ENCODE measurements at places on chromosomes 3 and 15.

GRCh38 chr3:102125994-102126368 lies 276.7 kb downstream of the NFKBIZ start:
- DNase-seq = no peak

DNA sequence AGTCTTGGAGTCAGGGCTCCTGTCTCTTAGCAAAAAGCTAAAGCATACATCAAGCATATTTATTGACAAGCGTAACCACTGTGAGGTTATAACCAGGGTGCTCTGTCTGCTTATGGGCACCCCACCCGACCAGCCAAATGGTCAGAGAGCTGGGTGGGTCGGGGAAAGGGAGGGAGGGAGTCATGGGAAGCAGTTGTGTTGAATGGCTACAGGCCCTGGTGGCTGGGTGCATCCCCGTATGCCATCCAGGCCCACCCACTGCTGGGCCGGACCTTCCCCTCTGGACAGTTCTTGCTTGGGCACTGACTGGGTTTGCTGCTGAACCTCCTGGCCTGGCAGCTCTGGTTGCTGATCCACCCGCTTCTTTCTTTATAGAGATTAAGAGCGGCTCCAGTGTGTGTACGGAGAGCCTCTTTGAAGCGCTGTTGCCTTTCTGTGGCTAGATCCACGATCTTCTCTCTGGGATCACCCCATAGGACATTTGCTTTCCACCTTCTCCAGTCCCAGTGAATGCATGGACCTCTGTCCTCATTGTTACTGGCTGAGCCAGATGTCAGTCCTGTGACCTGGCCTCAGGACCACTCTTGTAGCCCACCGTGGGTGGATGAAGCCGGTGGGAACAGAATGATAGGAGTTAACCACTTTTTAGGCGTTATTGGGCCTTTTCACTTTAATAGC lies 59.6 kb downstream of the SMAD3 start:
- no peak for DNase-seq

- no peak for DNase-seq
These were observed 89.0 kb downstream of the DHX36 start for GRCh38 chr3:154235330-154235729.

DNA sequence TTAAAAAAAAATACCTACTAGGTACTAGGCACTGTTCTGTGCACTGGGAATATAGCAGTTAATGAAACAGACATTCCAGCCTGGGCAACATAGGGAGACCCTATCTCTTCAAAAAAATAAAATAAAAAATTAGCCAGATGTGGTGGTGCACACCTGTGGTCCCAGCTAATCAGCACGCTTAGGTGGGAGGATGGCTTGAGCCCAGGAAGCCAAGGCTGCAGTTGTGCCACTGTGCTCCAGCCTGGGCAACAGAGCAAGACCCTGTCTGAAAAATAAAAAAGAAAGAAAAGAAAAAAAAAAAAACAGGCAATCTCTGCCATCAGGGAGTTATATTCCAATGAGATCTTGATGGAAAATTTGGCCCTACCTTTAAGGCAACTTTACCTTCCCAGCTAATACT lies 115.1 kb upstream of the FLNB start:
- no peak for DNase-seq

GRCh38 chr15:36682101-36682500 lies 102.7 kb downstream of the CDIN1 start:
- DNase-seq = no peak

- no peak for DNase-seq
These were observed 1.5 kb downstream of the NTRK3 start for GRCh38 chr15:88255087-88255483.

DNA sequence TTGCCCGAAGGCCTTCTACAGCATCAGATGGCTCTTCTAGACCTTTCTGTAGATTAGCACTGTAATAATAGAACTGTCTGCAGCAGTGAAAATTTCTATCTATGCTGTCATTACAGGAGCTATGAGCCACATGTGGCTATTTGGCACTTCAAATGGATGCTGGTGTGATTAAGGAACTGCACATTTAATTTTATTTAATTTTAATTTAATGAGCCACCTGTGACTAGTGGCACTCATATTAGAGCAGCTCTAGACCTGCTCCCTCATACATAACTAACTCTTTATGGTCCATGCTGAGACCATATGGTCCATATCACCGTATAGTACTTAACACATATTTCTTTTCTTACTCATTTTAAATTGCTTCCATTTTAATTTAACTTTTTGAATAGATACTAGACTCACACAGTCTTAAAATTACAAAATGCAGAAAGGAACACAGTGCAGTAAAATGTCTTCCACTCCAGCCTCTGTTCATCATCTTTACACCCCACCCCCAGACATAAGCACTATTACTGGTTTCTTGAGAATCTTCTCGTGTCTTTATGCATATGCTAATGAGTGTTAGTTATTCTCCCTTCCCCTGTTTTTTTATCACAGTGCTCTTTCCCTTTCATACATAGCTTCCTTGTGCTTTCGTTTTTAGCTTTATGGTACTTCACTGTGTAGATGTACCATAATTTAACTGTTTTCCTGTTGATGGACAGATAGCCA lies 9.6 kb downstream of the LSM3 start:
- DNase-seq = no peak

DNA sequence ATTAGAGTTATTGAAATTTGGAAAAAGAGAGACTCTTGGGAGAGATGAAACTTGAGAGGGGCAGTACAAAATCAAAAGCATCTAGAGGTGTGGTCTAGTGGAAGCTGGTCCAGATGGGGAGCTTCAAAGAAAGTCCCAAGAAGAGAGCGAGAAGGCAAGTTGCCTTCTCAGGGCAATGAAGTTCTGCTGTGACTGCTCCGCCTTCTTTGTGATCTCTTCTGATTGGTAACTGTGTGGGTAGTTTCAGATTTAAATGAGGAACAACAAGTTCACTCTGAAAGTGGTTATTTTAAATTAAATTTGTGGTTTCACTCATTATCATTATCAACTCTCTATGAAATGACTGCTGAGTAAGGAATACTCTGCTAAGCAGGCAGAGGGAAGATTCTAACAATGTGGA lies 233.3 kb downstream of the NLGN1 start:
- DNase-seq = no peak

GRCh38 chr3:128081846-128082245 lies 29.6 kb downstream of the SEC61A1 start:
- DNase-seq = peak; percentile 89

- DNase-seq = no peak
These were observed 654 bp downstream of the SUSD5 start for GRCh38 chr3:33217866-33218445.

GRCh38 chr3:17372362-17373210 lies 369.8 kb downstream of the TBC1D5 start:
- DNase-seq = no peak

- DNase-seq = no peak
These were observed 45.0 kb downstream of the ZBTB20 start for GRCh38 chr3:115102046-115102445.

- DNase-seq = no peak
These were observed 97.2 kb downstream of the CHST2 start for GRCh38 chr3:143216709-143217182.

- peak; percentile 3 for DNase-seq
These were observed 124.4 kb upstream of the FOXB1 start for GRCh38 chr15:59879506-59880265.

DNA sequence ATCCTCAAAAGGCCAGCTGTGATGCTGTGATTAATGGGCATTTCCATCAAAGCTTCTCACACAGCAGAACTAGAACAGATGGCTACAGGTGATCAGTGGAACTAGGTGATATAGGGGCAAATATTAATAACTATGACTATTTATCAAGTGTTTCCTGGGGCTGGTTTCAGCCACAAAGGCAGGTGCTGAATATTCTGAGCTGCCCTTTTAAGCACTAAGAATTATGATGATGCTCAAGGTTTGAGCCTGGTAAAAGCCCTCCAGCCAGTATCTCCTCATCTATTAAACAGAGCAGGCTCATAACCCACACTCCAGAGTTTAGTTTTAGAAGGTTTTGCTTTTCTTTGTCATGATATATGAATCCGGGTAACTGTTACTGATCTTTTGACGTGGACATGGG lies 129.5 kb upstream of the ACP3 start:
- DNase-seq = no peak

DNA sequence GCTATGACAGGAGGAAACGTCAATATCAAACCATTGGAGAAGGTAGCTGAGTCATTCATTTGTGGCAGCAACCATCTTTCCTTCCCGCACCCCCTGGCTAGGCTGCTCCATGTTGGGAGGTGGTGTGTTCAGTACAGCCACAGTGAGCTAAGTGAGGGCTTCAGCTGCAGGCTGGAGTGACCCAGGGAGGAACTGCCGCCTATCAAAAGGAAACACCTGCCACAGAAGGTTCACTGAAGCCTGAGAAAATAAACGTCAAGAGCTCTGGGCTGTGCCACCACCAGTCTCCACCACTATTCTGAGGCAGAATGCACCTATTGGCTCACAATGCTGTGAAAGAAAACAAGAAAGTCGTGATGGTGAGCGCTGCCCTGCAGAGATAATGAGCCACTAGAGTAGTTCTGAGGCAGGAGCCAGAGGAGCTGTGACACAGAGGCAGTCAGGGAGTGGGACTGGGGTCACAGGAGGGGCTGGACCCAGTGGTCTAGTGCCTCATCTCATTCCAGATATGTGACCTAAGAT lies 34.8 kb upstream of the CD47 start:
- no peak for DNase-seq

- DNase-seq = peak; percentile 53
These were observed 376.9 kb upstream of the RASGRP1 start for GRCh38 chr15:38941399-38941953.

GRCh38 chr15:64767203-64767602 lies 8.2 kb downstream of the RBPMS2 start:
- DNase-seq = no peak

GRCh38 chr3:97720417-97720816 lies 44.1 kb upstream of the ARL6 start:
- no peak for DNase-seq

DNA sequence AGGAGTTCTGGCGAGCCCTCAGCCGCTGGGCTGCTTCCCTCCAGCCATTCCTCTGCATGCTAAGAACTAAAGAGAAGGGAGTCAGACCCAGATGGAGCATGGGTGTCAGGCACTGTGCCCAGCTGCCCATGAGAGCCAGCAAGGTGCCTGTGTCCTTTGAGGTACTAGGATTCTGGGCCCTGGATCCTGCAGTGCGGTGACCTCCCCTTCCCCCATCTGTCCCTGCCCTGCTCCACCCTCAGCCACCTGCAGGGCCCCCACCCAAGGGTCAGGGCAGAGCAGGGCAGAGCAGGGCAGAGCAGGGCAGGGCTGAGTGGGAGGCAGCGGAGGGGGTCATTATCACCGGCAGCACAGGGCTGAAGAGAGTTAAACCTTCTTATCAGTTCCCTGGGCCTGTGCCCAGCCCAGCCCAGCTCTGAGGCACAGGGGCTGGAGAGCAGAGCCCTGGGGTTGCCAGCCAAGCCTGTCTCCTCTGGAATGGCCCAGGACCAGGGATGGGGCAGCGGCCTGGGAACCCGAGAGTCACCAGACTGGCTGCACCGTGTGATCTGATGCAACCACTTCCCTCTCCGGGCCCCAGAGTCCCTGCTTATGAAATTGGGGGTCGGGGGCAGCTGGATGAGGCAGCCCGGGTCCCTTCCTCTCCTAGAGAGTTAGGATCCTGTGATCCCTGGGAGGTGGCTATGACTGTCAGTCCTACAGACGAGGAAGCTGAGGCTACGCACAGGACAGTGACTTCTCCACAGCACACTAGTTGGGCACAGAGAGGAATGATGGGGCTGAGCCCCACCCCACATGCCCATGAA lies 17.3 kb downstream of the ZDHHC19 start:
- no peak for DNase-seq

GRCh38 chr15:43544266-43544665 lies 26.9 kb downstream of the MAP1A start:
- no peak for DNase-seq

- DNase-seq = no peak
These were observed 249.1 kb downstream of the CTNNB1 start for GRCh38 chr3:41448396-41448795.

DNA sequence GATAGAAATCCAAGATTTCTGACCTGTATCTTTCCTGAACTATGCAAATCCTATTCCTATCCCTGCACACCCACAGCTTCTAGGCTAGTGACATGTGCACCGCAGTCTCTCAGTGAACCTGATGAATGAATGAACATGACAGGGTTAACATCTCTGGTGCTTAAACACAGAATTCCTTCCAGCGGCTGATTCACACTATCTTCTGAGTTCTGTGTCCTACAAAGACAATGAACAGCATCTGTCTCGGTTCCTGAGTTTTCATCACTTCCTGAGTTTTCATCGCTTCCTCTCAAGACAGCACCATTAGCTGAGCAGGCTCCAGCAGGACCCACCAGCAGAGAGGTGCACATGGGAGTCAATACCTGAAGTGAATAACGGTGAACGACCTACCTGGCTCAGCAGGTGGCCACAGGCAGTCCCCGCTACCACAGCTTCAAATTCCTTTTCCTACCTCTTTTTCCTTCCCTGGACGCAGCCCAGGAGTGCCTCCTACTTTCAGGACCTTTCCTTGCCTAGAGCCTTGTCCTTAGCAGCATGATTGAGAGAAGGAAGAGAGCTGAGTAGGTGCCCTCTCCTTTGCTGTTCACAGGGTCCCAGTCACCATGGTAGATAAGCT lies 113.5 kb downstream of the IGF2BP2 start:
- no peak for DNase-seq

- DNase-seq = no peak
These were observed 174.7 kb upstream of the CNTN3 start for GRCh38 chr3:74789111-74789510.

DNA sequence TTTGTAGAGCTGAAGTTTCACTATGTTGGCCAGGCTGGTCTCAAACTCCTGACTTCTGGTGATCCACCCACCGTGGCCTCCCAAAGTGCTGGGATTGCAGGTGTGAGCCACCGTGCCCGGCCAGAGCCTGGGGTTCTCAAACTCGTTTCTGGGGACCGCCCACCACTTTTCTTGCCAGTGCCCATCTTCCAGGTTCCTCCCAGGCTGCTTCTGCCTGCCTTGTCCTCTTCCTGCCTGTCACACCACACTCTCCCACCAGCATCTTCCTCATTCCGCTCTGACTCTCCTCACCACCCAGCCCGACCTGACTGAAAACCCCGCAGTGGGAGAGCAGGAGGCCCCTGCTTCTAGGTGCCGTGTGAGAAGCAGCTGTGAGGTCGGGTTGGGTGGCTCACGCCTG lies 3.1 kb upstream of the DYNLT2B start:
- no peak for DNase-seq

GRCh38 chr15:31352911-31353811 lies 26.5 kb downstream of the KLF13 start:
- DNase-seq = no peak

- no peak for DNase-seq
These were observed 462.4 kb upstream of the THBS1 start for GRCh38 chr15:39118510-39118909.
